ENCODE measurements at places on chromosomes 12 and 14.

- no peak for DNase-seq
These were observed 191.5 kb upstream of the BTG1 start for GRCh38 chr12:92337128-92337527.

DNA sequence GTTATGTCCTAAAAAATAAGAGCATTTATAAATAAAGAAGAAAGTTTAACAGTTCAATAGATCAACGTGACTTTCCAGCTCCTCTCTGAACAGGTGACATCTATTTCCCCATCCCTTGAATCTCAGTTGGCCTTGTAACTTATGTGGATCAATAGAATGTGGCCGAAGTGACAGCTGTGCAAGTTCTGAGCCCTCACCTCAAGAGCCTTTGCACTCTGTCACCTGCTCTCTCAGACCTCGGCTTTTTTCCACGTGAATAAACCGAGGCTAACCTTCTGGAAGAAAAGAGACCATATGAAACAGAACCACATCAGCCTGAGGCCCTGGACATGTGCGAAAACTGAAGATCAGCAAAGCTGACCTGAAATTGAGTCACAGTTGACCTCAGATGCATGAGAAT lies 253.0 kb downstream of the DAD1 start:
- DNase-seq: no peak

- DNase-seq: no peak
These were observed 37.6 kb downstream of the ATG14 start for GRCh38 chr14:55373784-55374705.

DNA sequence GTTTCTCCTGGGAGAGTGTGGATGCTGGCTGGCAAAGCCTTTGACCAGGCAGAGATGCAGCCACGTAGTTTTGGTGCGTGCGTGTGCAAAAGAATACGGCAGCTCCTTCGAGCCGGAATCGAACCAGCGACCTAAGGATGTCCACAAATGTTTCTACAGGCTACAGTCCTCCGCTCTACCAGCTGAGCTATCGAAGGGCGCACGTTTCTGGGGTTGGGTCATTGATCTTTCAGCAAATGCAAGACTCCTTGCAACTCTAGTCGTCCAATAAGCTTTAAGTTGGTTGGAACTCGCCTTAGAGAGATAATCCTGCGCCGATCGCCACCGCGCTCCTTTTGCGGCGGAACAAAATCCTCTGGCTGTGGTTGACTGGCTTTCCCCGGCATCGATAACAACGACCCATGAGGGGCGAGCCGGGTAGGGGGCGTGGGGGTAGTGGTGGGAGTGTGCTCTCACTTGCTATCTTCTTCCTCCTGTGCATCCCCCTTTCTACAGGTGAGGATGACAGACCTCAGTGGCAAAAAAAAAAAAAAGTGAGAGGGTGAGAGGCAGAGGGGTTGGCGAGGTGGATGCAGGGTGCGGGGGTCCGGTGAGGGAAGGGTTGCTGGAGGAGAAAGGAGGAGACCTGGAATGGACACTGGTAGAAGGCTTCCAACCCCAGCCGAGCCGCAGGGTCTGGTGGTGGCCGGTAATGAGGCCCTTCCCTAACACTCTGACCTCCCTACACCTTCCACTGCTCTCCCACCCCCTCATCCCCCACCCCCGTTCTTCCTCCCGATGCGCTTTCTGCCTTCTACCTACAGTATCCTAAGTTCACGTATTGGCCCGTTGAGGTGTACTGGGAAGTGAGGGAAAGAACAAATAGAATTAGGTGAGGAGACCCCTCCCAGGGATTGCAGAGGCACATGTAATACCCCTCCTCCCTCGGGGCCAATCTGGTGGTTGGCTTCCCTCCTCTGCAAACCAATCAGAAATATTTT lies 11.8 kb upstream of the OR6S1 start:
- DNase-seq: no peak

- DNase-seq: no peak
These were observed 89.6 kb downstream of the DAAM1 start for GRCh38 chr14:59278111-59278510.

DNA sequence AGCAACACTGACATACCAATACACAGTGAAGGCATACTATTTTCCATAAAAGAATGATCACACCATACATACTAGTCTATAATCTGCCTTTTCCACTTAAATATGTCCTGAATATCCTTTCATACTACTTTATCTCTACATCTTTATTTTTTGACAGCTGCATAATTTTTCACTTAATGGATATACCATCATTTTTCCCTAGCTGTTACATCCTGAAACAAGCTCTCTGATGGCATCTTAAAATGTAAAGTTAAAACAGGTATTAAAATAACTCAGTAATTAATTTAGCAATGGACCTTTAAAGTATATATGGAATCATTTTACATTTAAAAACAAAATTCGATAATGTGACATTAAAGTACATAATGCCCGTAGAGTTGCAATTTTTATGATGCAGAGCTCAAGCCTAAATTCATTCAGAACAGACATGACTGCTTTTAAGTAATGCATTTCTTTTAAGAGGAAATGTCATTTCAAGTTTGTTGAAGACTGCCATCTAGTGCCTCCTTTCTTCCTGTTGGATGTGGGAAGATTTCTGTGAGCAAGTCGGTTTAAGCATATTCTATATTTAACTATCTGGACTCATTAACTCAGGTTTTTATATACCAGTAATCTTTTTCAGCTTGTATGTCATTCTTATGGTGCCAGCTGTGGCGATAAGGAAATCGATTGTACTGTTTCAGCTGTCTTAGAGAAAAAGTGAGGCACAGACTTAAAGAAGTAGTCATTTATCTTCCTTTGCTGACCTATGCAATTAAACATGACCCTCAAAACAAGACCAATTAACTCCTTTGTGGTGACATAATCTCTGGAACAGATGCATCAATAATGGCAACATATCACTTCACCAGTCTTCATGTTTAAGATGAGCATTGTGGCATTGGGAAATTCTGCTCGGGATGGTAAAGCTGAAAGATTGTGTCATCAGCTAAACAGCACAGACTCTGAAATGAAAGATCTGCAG lies 20.3 kb downstream of the PRICKLE1 start:
- no peak for DNase-seq

DNA sequence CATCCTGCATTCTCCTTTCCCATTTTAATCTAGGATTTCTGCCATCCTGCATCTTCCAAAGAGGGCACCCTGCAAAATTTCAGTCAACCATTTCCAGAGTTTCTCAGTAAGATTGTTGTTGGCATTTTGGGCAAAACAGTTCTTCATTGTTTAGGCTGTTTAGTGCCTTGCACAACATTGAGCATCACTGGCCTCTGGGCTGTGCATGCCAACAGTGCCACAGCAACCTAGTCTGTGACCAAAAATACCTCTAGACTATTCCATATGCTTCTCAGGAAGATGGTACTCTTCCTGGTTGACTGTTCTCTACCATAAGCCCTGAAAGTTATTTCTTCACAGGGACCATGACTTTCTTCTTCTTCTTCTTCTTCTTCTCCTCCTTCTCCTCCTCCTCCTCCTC lies 32.5 kb upstream of the ISM2 start:
- DNase-seq: no peak

- no peak for DNase-seq
These were observed 68.6 kb downstream of the HMGA2 start for GRCh38 chr12:65892841-65893251.

- no peak for DNase-seq
These were observed 27.1 kb downstream of the VRK1 start for GRCh38 chr14:96824283-96824682.

Data from NCI-H1417 treated with DMSO at 0.1 percent for 48 hours (cell line).